ENCODE measurements at places on chromosomes 6 and 20.

DNA sequence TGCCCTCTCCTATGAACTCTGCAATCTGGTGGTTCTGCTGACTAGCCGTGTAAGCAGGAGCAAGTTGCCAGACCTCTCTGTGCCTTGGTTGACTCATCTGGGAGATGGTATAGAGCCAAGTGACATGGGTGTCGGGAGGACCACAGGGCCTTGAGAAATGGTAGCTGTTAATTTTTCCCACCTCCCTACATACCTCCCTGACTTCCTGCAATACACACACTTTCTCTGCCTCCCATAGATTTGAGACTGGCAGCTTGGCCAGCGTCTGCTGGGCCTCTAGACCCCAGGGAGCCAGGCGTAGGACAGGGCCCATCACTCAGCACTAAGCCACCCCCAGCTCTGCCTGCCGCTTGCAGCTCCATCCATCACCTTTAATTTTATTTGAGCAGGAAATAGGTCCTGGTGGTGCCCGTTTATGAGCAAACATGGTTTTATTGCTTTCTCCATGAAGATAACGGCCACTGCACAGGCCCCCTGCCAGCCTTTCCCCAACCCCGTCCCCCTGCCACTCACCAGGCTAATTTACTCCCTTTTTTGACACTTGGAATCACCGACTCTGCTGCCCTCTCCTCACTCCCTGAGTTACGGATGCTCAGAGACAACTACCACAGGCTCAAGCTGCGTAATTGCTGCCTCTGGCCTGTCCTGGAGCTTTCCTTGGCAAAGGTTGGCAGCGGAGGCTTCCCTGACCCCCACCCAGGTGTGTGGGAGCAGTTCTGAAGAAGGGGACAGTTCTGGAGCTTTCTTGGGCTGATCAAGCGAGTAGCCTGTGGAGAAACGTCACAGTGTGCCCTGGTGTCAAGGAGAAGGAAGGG lies 11.1 kb downstream of the GLP1R start:
- no peak for DNase-seq

GRCh38 chr20:41717483-41717882 lies 99.3 kb upstream of the CHD6 start:
- DNase-seq: no peak

DNA sequence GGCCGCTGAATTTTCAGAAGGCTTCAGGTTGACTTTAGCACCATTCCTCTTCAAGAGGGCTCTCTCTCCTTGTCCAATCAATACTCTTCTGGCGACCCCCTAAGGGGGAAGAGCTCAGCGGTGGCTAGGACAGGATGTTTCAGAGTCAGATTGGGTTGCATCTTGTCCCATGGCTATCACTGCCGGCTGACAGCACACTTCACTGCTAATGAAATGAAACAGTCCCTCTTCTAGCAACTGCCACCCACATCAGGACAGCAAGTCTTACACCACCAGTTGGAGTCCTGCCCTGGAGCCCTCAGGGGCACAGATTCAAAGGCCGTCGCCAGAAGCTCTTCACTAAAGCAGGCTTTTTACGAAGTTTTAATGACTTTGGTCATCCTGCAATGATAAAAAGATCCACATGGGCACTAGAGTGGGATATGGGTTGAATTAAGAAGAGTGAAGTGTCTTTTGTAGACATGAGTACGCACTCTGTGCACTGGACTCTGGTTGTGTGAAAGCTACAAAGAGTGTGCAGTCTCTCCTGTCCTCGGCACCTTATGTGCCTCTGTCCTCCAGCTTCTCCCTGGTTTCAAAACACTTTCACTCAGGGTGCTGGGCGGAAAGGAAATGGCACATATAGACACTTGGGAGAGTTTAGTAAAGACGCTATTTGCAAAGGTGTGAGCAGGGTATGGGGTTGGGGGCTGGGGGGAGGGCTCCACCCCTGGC lies 66.1 kb upstream of the SLC22A16 start:
- no peak for DNase-seq

DNA sequence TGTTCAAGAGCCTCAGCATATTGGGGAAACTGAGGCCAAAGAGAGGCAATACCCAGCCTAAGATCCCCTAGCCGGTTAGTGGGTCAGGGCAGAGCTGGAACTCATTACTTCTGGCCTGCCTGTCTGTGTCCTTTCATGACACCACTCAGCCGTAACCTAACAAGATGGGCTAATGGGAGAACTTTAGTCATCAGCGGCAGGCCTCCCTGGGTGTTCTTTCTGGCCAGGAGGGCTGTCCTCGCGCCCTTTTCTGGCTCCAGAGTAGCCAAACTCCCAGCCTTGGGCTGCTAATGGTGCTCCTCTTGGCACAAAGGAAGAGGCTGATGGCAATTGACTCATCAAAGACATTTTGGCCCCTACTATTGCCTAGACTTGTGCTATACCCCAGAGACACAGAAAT lies 76.6 kb downstream of the NCR2 start:
- DNase-seq: no peak

DNA sequence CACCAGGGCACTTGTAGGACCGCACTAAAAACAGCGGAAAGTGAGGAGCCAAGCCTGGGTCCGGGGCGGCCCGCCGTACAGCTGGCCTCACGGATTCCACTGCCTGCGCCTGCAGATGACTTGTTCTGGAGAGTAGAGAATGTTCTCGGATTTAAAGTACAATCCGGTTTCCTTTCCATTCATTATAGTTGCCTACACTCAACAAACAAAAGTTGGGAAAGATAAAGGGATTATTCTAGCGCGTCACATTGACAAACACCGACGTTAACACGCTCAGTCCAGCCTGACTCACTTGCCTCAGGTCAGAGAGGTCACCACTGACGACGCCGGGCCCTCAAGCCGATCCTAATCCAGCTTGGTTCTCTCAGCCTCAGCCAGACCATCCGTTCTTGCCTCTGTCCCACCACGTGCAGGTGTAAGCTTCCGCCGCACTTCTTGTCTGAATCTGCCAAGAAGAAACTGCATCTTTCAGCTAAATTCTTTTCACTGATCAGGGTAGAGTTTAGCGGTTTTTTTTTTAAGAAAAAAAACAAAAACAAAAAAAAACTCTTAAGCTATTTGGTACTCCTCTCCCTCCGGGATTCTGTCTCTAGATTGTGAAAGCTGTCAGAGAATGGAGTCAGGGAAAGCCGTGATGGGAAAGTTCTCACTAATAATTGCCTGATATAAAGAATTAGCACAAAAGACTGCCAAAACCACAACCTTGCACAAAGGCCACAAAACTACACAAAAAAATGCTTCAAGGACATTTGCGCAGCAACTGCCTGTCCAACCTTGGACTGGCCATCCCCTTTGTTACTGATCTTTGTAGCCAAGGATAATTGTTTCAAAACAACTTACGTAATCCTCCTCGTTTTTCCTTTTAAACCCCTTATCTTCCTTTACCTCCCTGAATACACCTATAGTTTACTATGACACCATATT lies 1.1 kb upstream of the PHF10 start:
- no peak for DNase-seq

GRCh38 chr6:102950967-102951366 lies 1557.5 kb downstream of the GRIK2 start:
- no peak for DNase-seq

GRCh38 chr6:20458027-20458894 lies 56.6 kb downstream of the E2F3 start:
- DNase-seq: no peak

GRCh38 chr6:30824698-30825097 lies 59.6 kb upstream of the DDR1 start:
- no peak for DNase-seq

DNA sequence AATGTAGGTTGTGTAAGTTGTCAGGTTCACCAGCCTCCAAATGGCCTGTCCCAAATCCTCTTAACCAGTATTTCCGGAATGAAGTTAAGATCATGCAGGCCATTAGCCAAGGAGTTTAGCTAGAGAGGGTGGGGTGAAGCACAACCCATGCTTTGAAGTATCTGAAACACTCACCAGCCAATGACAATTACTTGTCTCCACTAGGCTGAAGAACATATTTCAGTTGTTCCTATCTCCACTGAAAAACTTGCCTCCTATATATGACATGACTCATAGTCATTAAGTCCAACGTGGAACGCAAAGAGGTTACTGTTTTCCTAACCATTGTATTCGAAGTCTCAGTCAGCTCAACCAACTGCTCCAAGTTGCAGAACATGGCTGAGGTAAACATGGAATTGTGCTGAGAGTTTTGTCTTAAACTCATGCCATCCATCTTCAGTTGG lies 37.4 kb upstream of the TNFAIP3 start:
- DNase-seq: peak; percentile 79

GRCh38 chr20:54070187-54070987 lies at the start of gene BCAS1:
Gene BCAS1, minus strand, starts transcription at chr20:54070594. Its CDS starts 11,876 bp downstream, at chr20:54058718.
- DNase-seq: no peak

DNA sequence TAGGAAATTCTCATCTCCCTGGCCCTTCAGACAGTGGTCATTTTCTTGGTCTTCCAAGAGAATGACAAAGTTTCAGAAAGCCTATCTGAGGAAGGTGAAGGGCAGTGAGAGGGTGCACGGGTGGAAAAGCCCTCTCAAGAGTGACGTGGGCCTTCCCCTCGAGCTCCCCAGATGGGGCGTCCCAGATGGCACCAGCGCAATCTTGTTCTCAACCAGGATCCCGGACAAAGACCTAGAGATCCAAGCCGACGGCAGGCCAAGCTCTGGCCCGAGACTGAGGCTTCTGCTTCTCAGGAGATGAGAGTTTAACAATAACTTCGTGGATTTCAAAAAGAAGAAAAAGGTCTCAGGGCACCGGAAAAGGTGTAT lies 797 bp upstream of the ZNF133 start:
- DNase-seq: no peak

- peak; percentile 87 for DNase-seq
Measured at GRCh38 chr6:47059216-47059885, 17.2 kb upstream of the ADGRF1 start.

DNA sequence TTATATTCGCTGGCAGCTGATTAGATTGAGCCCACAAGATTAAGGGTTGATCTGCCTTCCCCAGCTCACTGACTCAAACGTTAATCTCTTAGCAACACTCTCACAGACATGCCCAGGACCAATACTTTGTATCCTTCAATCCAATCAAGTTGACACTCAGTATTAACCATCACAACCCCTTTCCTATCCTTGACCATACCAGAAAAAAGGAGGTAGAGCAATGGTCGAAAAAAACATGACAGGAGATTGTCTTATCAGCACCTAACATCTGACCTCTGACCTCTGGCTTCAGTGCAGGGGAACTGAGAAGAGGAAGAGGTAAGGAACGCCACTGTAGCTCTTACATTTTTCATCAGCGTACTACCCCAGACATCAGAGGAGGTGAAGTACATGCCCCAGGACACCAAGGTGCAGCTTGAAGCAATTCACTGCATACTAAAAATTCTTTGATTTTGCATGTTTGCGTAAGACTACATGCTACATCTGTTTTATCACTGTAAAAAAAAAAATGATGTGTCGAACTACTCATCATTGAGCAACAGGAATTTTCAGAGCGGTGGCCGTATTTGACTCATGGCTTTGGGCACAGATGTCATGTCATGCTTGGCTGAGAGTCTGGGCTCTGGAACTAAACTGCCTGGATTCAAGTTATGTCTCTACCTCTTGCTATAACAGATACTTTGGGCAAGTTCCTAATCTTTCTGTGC lies 188.0 kb upstream of the TAB2 start:
- DNase-seq: peak; percentile 73
